ENCODE measurements at places on chromosomes 4 and X.

- DNase-seq = no peak
Measured at GRCh38 chr4:159178979-159179969, 76.4 kb downstream of the RAPGEF2 start.

- DNase-seq = no peak
Measured at GRCh38 chr4:48305508-48305907, 35.8 kb upstream of the SLAIN2 start.

GRCh38 chr4:150305995-150306394 is 227.8 kb downstream of the DCLK2 start:
- no peak for DNase-seq

DNA sequence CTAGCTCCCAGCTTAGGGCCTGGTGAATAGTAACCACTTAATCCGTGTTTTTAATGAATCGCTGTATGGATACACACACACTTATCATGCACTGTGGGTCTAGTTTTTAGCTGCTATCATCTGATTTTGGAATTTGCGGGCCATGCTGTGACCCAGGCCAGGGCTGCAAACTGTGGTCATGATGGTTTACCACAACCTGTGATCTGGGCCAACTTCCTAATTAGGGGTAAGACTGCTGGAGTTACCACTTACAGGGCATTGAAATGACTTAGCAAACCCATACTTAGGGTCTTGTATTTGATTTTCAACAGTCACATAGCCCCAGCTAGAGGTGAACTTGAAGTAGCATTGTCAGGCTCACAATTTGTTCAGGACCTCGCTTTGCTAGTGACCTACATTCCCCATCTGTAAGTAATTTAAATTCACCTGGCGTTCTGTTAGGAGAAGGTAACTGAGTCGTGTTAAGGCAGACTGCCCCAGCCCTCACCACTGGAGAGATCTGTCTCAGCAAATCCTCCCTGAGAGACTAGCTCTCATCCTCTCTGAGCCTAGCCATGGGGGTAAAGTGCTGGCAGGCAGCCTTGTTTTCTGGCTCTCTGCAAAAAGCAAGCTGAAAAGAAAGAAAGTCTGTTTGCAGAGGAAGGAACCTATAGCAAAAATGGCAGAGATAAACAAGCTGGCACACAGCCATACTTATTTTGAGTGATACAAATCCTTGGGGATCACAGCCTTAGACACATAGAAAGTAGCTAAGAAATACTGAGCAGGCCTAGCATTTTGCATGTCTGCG is 33.8 kb upstream of the EGFL6 start:
- DNase-seq = no peak

- DNase-seq = no peak
Measured at GRCh38 chr4:55947254-55947882, 1.4 kb upstream of the CEP135 start.

GRCh38 chrX:129791961-129792570 is 12.3 kb downstream of the SASH3 start:
- DNase-seq = no peak

DNA sequence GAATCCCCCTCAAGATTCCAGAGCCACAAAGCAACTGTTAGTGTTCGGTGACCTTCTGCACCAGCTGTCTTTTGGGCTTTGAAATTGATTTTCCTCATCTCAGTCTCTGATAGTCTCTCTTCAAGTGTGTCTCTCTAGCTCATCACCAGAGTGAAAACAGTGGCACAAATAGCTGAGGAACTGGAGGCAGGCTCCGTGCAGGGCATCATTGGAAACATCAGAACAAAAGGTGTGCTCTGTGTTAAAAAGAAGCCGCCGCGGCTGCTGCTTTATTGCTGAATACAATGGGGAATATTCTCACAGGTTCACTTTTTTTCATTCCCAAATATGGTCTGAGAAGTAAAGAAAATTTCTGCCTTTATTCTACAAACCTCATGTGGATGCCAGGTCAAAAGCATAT is 297.5 kb downstream of the DCTD start:
- DNase-seq = no peak
